ENCODE measurements at places on chromosomes 2 and 18.

DNA sequence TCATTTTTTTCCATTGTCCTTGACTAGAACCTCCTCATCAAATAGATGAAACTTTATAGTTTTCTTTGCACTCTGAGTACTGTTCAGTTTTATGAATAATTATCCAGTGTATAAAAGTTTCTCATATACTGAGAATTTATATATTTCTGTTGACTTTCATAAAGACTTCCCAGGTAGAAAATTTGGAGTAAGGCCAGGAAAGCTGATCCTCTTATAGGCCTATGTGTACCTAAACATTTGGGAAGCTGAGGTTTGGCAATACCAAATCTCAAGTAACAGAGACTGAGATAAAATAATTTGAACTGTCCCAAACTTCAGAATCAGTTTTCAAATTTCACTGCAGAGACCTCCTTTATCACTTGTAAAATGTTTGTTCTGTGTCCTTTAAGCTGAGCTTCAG, 43.4 kb downstream of the CCDC102B start:
- DNase-seq: no peak

- DNase-seq: no peak
Observed at GRCh38 chr18:77084688-77085035, 47.9 kb downstream of the MBP start.

- no peak for DNase-seq
Observed at GRCh38 chr2:121828281-121828731, 72.9 kb downstream of the TSN start.

DNA sequence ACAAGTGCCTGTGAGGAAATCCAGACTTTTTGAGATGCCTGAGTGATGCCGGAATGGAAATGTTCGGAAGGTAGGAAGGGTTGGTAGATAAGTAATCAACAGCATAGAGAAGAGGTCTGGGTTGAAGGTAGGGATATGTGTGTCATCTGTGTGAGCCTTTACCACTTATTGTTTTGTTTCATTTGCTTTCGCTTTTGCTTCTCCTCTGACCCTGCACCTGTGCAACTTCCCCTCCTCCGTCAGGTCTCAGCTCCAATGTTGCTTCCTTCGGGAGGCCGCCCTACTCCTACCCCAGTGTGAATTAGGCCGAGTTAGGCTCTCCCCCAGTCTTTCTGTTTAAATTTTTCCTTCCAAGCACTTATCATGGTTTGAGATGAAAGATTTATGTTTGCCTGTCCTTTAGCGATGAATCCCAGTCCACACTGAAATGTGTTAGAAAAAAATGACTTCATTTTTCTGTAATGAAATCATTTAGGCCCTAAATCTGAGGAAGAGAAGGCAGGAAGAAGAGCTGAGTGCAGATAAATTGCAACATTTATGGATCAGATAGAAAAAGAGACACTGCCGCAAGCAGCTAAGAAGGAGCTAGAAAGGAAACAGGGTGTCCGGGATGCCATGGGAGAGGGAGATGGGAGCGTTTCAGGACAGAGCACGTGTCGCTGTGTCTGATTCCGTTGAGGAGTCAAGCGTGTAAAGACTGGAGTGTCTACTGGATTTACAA, 139.6 kb upstream of the PELI1 start:
- peak; percentile 71 for DNase-seq

DNA sequence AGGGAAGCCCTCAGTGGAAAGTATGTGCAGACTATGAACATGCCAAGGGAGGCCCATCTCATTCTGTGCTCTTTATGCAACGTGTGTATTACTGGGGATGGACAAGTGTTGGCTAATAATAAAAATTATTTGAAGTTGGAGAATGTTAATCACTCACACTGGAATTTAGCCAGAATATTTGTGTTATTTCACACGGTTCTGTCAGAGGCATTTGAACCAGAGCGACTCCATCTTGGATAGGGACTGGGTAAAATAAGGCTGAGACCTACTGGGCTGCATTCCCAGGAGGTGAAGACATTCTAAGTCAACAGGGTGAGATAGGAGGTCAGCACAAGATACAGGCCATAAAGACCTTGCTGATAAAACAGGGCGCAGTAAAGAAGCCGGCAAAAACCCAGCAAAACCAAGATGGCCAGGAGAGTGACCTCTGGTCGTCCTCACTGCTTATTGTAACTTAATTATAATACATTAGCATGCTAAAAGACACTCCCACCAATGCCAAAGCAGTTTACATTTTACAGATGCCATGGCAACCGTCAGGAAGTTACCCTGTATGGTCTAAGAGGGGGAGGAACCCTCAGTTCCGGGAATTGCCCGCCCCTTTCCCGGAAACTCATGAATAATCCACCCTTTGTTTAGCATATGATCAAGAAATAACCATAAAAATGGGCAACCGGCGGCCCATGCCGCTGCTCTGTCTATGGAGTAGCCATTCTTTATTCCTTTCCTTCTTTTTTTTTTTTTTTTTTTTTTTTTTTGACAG, 2.6 kb upstream of the FZD5 start:
- DNase-seq: no peak

DNA sequence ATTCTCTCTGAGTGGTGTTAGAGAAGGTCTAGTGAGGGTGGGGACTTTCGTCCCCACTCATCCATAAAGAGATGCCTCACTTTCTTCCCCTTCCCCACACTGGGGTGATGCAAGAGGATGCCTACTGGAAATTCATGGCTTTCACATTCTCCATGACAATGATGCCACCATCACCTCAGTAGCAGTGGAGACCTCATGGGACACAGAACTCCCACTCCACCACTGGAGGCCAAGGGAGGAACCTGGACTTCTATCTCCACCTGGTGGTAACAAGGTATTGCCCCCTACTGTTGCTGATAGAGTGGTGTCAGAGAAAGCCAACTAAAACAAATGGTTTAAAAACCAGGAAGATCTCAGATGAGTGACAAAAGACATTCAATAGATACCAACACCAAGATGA, 110.9 kb downstream of the INHBB start:
- no peak for DNase-seq

DNA sequence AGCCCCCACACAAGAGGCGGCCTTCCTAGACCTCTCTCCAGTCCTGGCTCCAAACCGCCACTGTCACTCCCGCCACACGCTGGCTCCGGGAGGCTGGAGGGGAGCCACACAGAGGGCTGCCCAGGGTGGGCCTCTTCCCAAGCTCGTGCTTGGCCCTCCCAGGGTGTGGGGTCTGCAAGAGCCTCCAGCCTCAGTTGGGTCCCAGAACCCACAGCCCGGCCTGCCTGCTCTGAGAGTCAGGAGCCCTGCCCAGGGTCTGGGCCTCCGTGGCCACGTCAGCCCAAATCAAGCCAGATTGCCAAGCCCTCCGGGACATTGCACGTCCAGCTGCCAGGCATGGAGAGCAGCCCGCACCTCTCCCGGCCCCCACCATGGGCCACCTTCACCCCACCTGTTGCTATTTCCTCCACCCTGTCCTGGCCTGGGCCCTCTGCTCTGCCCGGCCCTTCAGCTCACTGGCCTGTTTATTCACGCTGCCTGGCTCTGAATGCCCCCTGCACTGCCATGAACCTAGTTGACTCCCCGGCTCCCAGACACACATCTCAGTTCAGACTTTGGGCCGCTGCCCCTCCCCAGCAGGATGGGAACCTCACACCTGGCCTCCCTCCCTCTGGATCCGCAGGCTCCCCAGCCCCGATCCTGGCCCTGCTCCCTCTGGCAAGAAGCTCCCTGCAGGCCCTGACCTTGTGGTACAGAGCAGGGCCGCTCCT, 61.0 kb downstream of the BIN1 start:
- DNase-seq: no peak

DNA sequence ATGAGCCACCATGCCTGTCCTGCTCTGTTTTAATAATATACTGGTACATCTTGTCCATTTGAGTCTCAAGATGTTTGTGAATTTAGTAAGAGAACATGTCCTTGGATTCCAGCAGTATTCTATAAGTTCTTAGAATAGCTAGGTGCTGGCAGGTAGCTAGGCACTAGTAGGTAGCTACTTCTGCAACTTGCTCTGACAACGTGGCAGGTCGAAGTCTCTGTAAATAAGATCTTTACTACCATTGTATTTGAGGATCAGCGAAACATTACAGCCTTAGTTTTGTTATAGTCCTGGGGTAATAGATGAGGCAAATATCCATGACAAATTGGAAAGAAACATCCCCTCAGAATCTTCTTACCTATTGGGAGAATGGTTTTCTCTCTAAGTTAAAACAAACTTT, 14.2 kb upstream of the PRELID3A start:
- DNase-seq: no peak

DNA sequence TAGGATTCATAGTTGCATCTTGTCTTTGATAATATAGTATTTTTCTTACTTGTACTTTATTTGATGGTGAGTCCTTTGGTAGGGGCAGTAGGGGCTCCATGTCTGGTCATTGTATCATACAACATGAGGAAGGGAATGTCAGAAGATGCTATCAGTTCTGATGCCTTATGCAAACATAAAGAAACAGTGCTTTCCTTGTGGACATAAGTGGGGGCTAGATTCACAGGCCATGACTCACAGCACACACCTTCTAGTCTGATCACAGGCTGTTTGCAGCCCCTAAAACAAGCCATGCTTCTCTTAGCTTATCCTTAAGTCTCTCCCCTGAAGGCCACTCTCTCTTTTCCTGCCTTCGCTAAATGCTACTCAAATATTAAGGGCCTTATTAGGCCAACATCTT, 10.7 kb upstream of the SLC14A1 start:
- no peak for DNase-seq

- no peak for DNase-seq
Observed at GRCh38 chr2:233818639-233819621, 35.4 kb downstream of the HJURP start.

- no peak for DNase-seq
Observed at GRCh38 chr2:57842531-57842930, 204.1 kb upstream of the VRK2 start.

DNA sequence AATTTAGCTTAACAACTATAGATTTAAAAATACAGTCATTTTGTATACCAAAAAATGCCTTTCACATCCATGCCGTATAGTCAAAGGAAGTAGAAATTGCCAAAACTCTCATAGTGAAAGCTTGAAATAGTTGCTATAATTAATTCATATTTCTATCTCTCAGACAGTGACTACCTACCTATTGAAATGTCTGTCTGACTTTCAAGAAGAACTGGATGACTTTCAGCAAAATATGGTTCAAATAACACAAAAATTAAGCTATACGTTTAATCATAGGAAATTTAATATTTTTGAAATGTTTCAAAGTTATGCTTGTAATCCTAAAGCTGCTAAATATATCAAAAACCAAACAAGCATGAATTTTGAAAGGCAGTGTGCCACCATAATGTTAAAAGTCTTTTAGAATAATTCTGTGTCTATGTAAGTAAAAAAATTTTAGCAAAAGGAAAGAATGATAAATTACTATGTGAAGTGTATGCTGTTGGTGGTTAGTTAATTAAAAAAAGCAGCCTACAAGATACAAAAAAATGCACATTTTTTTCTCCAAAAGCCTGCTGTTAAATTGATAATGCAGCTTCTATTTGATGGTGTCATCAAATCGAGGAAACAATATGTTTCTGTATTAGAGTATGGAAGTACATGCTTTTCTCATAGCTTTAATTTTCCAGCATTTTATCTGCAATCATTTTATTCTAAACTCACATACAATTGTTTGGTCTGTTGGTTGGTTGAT, 57.7 kb upstream of the ST6GAL2 start:
- DNase-seq: no peak

- no peak for DNase-seq
Observed at GRCh38 chr2:47907039-47907781, 912 bp upstream of the FBXO11 start.

DNA sequence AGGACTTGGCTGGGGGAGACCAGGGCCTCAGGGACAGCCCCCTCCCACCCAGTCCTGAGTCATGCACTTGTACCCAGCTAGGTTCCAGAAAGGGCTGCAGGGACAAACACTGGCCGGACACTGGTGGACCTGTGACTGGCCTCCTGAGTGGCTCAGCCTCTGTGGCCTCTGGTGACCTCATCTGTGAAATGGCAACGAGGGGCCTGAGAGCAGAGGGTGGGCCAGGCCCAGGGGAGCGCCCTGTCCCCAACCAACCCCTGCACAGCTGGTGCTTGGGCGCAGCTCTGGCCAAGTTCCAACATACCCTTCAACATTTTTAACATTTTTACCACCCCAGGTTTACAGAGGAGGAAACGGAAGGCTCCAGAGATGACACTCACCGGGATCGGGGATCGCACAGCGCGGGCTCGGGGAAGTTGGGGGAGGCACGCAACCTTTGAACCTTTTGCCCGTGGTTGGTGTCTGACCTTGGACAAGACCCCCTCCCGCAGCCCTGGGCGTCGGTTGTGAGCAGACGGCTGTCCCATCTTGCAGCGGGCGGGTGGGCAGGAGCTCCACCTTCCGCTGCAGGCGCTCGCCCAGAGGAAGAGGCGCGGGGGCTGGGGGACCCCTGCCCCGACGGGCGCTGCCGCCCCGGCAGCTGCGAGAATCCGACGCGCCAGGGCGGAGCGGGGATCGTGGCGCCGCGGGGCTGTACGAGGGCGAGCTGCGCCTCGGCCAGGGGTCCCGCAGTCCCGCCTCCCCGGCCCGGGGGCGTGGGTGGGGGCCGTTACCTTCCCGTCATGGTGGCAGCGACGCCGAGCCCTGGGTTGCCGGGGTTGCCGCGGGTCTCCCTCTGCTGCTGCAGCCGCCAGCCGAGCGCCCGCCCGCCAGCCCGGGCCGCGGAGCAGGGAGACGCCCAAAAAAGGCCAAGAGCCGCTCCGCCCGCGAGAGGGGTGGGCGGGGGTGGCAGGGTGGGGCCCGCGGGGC, 805 bp downstream of the LIMS2 start:
- peak; percentile 65 for DNase-seq

- peak; percentile 68 for DNase-seq
Observed at GRCh38 chr2:74690571-74690970, 36.5 kb downstream of the SEMA4F start.

GRCh38 chr2:191846515-191847476, at the start of gene CAVIN2:
Gene CAVIN2 (minus strand): TSS chr2:191847088. CDS start chr2:191846925, 163 bp downstream.
- no peak for DNase-seq

- DNase-seq: no peak
Observed at GRCh38 chr2:237868631-237869342, 9.4 kb downstream of the RAMP1 start.

- DNase-seq: no peak
Observed at GRCh38 chr2:32627441-32627813, 423 bp upstream of the TTC27 start.

- no peak for DNase-seq
Observed at GRCh38 chr2:22786817-22787216, 598.2 kb upstream of the KLHL29 start.

GRCh38 chr2:109382226-109382895, 231.4 kb downstream of the SEPTIN10 start:
- DNase-seq: no peak

DNA sequence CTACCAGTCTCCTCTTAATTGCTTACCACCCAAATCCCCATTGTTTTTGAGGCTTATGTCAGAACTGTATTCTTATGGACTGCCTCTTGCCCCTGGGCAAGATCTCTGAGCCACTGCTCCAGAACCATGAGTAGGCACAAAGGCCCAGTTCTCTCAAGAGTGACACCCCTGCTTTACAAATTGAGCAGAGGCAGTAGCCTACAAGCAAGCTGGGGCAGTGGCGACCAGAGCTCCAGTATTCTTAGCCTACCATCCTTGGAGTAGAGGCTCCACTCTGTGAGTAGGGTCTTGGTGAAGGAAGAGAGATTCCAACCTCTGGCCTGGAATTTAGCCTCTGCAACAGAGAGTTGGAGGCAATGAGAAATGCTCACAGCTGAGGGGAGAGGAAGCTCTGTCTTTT, 36.5 kb downstream of the WDR75 start:
- DNase-seq: no peak

Measured in GM10248 (cell line).